ENCODE measurements at places on chromosomes 5 and 9. TPM values are rescaled to one million over a fixed set of nuclear protein-coding genes. Genes with fewer than 3 reads are reported as not detected.

The TEX48 gene
- not detected for total RNA-seq

The PCDHB14 gene
- 6.4 TPM for total RNA-seq

The CCNG1 gene
- total RNA-seq = 196 TPM

The SGCD gene
- total RNA-seq = 0.58 TPM

The GPRIN1 gene
- total RNA-seq = 1.4 TPM

The RELL2 gene
- 2.2 TPM for total RNA-seq

The PHF24 gene
- total RNA-seq = not detected

The HARS2 gene
- 58.5 TPM for total RNA-seq

The EPB41L4B gene
- 27.5 TPM for total RNA-seq

The STK32A gene
- total RNA-seq = 1.2 TPM

The PTGS1 gene
- total RNA-seq = 8.1 TPM

The SLC45A2 gene
- not detected for total RNA-seq

The KIF4B gene
- not detected for total RNA-seq

- DNase-seq = no peak
These were observed 41.4 kb downstream of the FAT2 start for GRCh38 chr5:151549713-151550112.

- DNase-seq = no peak
These were observed 240.0 kb downstream of the GOLPH3 start for GRCh38 chr5:31934156-31934555.

GRCh38 chr5:99023330-99023729 is 94.5 kb upstream of the CHD1 start:
- no peak for DNase-seq

DNA sequence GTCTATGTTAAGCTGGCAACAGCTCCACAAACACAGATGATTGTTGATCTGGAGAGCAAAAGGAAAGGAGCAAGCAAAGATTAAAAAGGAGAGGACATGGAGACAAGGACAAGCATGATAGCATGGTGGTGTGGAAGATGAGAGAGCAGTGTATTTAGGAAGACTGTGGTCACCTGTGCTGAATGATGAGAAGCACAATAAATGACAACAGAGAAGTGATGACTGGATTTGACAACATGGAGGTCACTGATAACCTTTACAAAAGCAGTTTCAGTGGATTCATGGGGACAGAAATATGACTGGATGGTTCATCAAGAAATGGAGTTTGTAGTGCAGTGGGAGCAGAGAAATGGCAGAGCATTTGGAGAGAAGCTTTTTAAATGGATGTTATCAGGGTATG is 20.2 kb downstream of the TTC33 start:
- no peak for DNase-seq

DNA sequence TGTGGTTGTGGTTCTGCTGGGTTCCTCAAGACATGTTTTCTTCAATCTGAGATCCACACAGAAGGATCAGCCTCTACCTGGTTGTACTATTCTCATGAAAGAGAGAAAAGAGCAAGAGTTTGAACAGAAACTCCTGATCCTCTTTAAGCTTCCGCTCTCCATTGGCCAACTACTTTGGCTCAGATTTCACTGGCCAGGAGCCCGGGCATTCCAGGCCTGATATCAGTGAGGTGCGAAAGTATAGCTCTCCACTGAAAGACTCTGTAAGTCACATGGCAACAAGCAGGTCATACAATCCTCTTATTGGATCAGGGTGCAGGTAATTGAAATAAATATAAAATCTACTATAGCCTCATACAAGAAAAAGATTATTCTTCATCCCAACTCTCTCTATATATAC is 920.5 kb downstream of the TLE4 start:
- DNase-seq = peak; percentile 67

DNA sequence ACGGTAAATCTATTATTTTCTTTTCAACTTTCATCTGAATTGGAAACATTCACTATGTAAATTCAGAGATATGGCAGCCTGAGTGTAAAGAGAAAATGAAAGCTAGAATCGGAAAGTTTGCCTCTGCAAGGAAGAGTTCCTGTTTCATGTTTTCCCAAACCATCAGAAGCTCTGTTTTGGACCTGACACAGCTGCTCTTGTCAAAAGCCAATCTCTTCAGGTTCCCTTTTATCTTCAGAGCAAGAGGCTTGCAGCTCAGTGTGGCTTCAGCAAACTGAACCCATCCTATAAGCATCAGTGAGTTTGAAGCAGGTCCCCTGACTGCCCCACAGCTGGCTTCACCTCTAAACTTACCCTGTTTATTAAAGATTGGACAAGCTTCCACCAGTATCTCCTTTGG is 1099.7 kb downstream of the DTWD2 start:
- peak; percentile 41 for DNase-seq

GRCh38 chr5:136149891-136150290 is 17.2 kb downstream of the SMAD5 start:
- no peak for DNase-seq

GRCh38 chr9:117153021-117153420 is 261.8 kb downstream of the ASTN2 start:
- no peak for DNase-seq

DNA sequence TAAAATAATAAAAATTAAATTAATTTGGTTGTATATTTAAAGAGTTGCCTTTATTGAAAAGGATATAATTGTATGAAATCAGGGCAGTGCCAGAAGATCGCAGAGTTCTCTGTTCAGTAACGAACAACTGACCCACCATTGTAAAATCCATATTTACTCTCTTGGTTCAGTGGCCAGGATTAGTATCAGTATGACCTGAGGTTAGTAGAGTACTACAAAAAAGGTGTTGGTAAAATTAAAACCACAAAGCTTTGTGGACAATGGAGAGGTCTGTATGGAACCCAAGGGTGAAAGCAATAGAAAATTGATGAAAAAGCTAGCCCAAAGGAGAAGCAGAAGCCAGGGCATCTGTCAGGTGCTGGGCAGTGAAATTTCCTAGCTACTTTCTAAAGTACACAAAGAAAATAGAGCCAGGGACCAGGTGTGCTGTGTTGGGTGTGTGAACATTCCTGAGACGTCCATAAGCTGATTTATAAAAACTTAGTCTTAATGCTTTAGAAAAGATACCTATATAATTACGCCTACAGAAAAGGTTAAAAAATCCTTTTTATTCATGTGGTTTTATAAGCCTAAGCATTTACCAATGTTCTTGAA is 159.5 kb downstream of the AOPEP start:
- no peak for DNase-seq

- DNase-seq = peak; percentile 8
These were observed 34.7 kb downstream of the RNF145 start for GRCh38 chr5:159174511-159175168.

GRCh38 chr5:77156379-77156778 is 54.1 kb upstream of the PDE8B start:
- DNase-seq = no peak

GRCh38 chr5:3564116-3564515 is 31.5 kb upstream of the IRX1 start:
- no peak for DNase-seq

DNA sequence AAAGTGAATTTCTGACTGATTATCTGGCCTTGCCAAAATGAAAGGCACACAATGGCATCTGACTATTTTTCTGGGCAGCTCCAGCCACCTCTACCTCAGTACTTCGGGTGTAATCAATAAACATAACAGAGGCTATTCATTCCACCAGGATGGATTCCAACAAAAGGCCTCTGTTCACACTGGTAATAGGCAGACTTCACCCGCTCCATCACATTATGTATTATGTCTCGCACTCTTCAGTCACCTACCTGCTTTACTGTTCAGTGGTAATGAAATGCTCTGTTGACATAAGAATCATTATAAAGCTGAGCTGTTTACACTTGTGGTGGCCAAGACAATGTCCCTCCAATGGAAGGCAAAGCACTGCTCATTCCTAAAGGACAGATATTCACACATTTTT is 1333.7 kb upstream of the WWC1 start:
- no peak for DNase-seq

DNA sequence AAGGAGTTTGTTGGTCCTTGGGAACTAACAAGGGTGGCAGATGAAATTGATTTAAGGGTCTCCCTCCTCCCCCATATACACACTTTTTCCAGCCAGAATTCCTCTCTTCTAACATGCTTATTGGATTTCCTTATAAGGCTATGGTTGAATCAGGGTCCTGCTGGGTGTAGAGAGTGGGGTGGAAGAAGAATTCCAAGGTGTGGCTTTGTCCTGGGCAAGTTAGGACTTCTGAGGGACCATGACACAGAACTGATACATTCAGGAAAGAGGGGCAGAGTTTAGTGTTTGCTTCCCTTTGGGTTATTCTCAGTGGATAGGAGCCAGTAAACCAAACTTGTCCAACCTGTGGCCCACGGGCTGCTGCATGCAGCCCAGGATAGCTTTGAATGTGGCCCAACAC is 116.5 kb downstream of the SNX18 start:
- DNase-seq = no peak

- peak; percentile 30 for DNase-seq
These were observed 64.0 kb downstream of the DOCK8 start for GRCh38 chr9:278651-279050.

GRCh38 chr5:81192373-81192750 is 40.8 kb upstream of the CKMT2 start:
- DNase-seq = no peak

DNA sequence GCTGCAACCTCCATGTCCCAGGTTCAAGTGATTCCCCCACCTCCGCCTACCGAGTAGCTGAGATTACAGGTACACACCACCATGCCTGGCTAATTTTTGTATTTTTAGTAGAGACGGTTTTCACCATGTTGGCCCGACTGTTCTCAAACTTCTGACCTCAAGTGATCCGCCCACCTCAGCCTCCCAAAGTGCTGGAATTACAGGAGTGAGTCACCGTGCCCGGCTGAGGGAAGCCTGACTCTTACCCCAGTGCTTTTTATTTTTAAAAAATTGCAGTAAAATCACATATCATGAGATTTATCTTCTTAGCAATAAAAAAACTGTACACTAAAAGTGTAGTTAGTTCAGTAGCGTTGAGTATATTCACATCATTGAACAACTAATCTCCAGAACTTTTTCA is 105.3 kb downstream of the SLIT3 start:
- no peak for DNase-seq

- DNase-seq = no peak
These were observed 424.0 kb downstream of the CDH18 start for GRCh38 chr5:19564036-19564435.

DNA sequence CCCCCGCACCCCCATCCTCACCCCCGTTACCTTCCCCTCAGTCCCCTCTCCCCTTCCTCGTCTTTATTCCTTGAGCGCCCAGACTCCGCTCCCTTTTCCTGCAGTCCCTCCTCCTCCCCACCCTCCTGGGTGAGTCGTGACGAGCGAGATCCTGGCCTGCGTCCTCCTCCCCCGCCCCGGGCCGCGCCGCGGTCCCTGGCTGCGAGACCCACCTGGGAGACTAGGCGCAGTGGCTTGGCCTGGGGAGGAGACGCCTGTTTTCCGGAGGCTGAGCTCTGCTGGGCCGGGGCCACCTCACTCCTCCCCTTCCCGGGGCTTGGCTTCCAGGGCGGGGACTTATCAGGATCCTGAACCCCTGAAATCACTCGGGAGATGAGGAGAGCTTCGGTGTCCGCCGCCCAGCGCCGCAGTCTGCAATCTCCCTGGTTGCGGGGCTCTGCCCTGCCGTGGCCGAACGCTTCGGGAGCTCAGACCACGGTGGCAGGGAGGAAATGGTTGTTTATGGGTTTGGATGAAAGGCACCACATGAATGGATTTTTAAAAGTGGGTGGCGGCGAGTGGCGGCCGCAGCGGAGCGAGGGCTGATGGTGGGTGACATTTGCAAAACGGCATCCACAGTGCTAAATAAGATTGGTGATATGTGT is 984 bp downstream of the STXBP1 start:
- peak; percentile 52 for DNase-seq

- no peak for DNase-seq
These were observed 79.2 kb downstream of the C9orf152 start for GRCh38 chr9:110128664-110129329.

GRCh38 chr9:136138566-136138965 is 19.9 kb upstream of the TMEM250 start:
- no peak for DNase-seq

GRCh38 chr5:82952326-82952725 is 124.9 kb downstream of the TMEM167A start:
- no peak for DNase-seq

- DNase-seq = no peak
These were observed 68.3 kb downstream of the HMGCR start for GRCh38 chr5:75405296-75405695.

- no peak for DNase-seq
These were observed 276.4 kb downstream of the CDK5RAP2 start for GRCh38 chr9:120303519-120303918.

DNA sequence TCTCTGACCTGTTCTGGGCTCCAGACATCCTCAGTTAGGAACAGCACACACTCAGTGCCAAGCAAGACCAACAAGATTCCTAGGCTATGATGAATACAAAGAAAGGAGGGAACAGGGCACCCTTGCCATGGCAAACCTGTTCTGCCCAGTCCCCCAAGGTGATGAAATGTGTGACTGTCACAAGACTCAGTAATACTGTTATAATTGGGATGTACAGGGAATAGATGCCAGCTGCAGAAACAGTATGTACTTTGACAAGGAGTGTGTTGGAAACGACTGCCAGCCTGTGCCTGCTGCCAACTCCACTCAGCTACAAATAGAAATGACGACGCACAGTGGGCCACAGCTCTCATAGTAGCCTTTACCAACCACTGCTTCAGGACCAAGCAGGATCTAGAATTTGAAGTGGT is 453.0 kb downstream of the EFNA5 start:
- no peak for DNase-seq

DNA sequence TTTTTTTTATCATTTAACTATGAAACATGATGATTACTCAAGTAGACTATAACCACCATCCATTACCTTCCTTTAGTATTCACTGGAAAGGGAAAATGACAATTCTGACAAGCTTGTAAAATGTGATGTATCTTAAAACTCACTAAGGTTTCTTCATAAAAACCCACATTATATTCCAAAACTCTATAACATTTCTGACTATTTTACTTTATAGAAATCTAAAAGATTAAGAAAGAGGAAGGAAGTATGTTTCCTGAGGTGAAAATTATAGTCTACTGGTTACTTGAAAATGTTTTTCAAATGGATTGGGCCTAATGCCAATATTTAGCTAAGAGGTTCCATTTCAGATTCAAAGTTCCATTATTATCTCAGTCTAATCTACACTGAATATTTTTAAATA is 1982.2 kb upstream of the C9orf72 start:
- DNase-seq = no peak

GRCh38 chr9:76643399-76644117 is 120.7 kb upstream of the PCA3 start:
- DNase-seq = no peak

DNA sequence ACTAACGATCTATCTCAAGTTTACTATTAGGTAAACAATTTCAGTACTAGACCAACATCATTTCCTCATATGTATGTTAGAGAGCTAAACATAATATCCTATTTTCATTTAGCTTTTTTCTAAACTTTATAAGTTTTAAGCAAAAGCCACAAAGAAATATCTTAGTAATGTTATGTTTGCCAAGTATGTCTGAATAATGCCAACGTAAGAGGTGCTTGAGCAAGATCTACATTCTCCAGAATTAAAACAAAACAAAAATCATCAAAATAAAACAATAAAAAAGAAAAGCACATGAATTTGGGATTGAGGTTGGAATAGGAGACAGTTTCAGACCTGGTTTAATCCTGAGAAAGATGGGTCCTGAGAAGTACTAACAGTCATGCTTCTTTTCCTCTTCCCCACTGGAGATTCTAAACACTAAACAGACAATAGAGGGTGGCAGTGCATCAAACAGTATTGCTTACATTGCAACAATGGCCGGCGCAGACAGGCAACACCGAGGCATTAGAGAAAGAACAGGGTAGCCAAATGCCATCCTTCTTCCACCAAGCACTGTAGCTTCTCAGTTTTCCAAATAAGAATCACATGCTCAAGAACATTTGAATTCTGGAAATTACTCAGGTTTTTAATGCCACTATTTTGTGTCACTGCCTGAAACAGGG is 33.6 kb downstream of the CSNK1A1 start:
- DNase-seq = peak; percentile 32

- no peak for DNase-seq
These were observed 405.9 kb upstream of the DAP start for GRCh38 chr5:11166923-11167322.
